ENCODE measurements at places on chromosomes 16 and 17. TPM values are rescaled to one million over a fixed set of nuclear protein-coding genes. Genes with fewer than 3 reads are reported as not detected.

Gene TBX6
- total RNA-seq, result 0.46 TPM

Gene KRTAP4-6
- not detected for total RNA-seq

Gene WFDC1
- not detected for total RNA-seq

Gene P2RX5
- 14.9 TPM for total RNA-seq

Gene CBLN1
- total RNA-seq, result not detected

- no peak for DNase-seq
Observed at GRCh38 chr17:29256735-29257466, 10.2 kb downstream of the CRYBA1 start.

DNA sequence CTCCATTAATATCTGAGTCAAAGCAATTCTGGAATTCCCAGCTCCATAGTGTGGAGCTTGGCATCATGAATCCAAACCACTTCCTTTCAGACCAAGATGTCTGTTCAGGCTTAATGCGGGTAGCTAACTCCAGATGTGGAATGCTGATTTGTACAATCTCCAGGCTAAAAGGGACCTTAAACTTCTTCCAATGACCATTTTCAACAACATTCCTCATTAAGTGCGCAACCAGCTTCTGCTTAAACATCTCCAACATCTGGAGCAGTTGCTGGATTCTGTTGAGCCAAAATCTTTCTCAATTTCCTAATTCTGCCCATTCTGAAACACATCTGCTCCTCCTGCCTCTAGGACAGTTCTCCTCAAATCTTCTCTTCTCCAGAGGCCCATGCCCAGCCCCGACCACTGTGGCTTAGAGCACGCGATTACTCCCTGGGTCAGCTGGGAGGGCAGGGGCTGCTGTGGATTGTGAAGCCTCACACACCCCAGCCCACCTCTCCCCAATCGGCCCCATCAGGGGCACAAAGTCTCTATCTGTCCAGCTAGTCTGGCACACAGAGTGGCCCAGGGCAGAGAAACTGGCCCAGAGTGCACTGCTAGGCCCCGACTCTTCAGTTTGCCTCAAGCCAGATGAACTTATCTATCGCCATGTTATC lies 36.2 kb downstream of the ASPA start:
- DNase-seq, result no peak

DNA sequence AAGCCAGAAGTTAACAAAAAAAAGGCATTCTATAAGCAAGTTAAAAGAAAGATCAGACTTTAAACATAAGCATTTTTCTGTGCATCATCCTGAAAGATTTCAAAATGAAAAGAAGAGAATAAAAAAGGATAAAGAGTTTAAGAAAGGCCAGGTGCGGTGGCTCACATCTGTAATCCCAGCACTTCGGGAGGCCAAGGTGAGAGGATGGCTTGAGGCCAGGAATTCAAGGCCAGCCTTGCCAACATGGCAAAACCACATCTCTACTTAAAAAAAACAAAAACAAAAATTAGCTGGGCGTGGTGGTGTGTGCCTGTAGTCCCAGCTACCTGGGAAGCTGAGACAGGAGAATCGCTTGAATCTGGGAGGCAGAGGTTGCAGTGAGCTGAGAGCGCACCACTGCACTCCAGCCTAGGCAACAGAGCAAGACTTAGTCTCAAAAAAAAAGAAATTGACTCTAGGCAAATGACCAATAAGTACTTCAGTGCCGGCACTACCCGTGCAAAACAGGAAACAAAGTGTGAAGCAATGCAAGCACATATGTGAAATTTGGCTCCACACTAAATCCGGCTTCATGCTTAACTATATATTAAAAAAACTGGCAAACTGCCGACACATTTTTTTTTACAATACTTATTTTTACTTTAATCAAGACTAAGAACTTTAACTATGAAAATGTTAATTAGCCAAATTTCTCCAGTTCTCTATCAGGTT lies 83.2 kb upstream of the C17orf78 start:
- DNase-seq, result no peak

GRCh38 chr16:86854626-86855294 lies 276.4 kb downstream of the FOXL1 start:
- DNase-seq, result no peak

DNA sequence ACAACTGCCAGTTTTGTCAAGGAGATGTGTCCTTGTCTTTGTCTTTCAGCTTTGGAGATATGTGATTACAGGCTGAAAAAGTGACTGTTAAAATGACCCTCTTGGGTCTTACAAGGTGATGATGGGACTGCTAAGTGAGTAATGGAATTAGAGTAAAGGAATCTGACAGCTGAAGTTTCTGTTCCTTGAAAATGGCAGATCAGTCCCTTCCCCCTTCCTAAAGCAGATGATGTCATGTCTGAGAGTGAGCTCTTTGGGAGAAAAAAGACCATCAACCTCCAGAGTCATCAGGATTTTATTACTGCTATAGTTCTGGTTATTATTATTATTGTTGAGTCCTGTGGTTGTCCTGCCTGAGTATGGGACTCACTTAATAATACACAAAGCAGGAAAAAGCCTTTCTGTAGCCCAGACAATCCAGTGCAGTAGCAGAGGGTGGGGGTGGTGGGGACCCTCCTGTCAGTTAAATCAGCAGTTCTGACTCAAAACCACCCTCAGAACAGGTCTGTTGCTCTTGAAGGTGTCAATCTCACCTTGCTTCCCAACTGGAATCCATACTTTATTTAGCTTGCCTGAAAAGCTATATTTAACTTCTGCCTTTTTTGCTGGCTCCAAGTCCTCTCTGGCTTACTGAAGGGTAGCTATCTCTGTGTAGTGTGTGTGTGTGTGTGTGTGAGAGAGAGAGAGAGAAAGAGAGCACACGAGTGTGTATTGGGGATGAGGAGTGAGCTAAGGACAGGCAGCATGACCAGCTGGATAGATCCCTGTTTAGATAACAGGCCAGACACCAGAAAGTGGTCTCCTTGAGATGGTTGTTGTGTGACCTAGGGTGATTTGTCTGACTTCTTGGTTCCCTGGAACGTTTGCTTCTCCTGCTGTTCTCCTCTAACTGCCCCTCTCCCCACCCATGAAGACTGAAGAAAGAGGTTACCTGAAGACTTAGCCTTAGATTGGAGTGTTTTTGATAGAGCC lies 4.9 kb downstream of the HROB start:
- DNase-seq, result no peak

GRCh38 chr16:80692270-80692669 lies 112.1 kb downstream of the CDYL2 start:
- no peak for DNase-seq

- DNase-seq, result no peak
Observed at GRCh38 chr17:7843536-7844291, 9.7 kb downstream of the KDM6B start.

DNA sequence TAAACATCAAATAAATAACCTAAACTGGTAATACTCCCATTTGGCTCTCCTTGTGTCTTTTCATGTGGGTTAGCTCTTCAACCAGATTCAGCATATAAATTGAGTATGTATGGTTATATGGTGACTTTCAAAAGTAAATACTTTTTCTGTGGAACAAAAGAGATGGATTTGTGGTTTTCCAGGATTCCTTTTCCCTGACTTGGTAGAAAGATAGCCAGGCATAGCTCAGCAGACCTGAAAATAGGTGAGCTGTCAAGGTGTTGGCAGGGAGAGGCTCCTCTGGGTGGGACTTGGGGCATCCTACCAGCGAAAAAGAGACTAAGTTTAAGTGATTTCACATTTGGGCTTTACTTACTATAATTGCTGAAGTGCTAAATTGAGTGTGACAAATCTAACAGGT lies 80.3 kb downstream of the FTO start:
- DNase-seq, result no peak
